Fibroblast of the aortic adventitia (primary cell): ENCODE measurements at places on chromosomes 13 and 19. TPM values are rescaled to one million over a fixed set of nuclear protein-coding genes. Genes with fewer than 3 reads are reported as not detected.
A peak's percentile ranks its signal among the peaks of the same experiment; 100 is the strongest.

DNA sequence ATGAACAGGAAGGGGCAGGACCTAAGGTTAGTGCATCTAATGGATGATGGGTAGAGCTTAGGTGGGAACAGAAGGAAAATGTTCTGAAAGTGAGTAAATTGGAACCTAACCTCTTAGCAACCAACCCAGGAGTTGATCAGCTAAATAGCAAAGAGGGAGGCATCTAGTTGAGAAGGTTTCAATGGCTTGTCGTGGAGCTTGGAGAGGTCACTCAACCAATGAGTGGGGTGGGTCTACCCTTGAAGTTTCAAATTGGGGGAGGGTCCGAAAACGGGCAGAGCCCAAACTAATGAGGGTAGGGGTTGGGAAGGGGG lies 5.7 kb upstream of the SHKBP1 start:
- no peak for DNase-seq

- no peak for DNase-seq
Observed at GRCh38 chr13:83943530-83944279, 61.4 kb upstream of the SLITRK1 start.

GRCh38 chr19:5079071-5079774 lies 110.3 kb downstream of the KDM4B start:
- no peak for DNase-seq

- peak; percentile 70 for DNase-seq
Observed at GRCh38 chr19:15337202-15337601, 4.9 kb upstream of the BRD4 start.

DNA sequence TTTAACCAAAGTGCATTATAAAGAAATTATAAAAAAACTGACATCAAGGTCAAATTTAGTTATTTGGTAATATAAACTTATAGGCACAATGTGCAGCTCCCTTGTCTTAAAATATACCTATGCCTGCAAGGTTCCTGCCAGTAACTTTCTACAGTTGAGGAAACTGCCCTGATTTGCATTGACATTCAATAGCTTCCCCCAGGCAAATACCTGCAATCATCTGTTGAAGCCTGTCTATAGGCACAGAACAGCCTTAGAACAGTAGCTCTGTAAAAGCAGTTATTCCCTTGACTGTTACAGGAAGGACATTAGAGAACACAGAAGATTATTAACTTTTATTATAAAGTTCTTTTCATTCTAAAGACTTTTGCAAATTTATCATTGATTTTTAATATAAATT lies 1239.5 kb downstream of the PCDH9 start:
- DNase-seq = no peak

DNA sequence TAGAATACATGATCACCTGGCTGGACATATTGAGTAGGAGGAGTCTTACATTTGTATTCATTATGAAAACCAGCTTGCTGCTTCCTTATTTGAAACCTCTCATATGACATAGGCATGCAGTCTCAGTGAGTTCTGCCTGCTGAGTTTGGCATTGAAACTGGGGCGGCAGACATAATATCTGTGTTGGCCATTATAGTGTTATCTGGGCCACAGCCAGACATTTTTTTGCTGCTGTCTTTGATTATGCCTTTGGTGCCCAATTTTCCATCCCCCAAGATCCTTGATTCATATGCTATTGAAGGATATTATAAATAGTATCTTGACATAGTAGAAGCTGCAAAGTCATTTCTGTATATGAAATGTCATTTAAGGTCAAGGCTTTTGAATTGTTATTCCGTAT lies 15.8 kb downstream of the FREM2 start:
- DNase-seq = no peak

GRCh38 chr13:111912991-111913760 lies 153.8 kb upstream of the SOX1 start:
- no peak for DNase-seq

DNA sequence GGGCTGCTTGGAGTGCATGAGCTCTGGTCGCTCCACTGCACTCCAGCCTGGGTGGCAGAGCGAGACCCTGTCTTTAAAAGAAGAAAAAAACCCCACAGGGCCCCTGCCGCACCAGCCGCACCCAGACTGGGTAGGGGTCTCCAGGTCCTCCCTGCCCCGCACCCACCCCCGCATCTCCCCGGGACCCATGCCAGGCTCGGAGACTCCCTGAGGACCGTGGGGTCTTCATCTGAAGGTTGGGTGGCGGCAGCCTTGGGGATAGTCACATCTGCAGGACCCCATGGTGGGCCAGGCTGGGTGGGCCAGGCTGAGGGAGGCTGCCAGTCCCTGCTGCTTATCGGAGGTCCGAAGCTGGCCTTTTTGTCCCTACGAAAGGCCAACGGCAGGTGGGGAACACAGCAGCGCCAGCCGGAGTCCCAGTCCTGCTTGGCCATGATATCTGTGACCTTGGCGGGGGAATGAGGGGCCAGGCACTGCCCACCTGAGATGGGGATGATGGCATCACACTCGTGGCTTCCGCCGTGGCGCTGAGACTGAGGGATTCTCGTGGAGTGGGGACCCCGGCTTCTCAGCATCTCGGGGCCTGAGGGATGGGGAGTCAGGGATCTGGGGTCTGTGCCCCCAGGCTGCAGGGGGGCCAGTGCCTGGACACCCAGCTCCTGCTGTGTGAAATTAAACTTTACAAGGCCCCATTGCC lies 11.1 kb downstream of the EFNA2 start:
- no peak for DNase-seq

- no peak for DNase-seq
Observed at GRCh38 chr13:45479661-45480060, 14.9 kb downstream of the COG3 start.

GRCh38 chr13:26837997-26838396 lies 77.4 kb upstream of the GPR12 start:
- DNase-seq = no peak

- peak; percentile 49 for DNase-seq
Observed at GRCh38 chr19:40596608-40597328, 4.4 kb upstream of the LTBP4 start.

DNA sequence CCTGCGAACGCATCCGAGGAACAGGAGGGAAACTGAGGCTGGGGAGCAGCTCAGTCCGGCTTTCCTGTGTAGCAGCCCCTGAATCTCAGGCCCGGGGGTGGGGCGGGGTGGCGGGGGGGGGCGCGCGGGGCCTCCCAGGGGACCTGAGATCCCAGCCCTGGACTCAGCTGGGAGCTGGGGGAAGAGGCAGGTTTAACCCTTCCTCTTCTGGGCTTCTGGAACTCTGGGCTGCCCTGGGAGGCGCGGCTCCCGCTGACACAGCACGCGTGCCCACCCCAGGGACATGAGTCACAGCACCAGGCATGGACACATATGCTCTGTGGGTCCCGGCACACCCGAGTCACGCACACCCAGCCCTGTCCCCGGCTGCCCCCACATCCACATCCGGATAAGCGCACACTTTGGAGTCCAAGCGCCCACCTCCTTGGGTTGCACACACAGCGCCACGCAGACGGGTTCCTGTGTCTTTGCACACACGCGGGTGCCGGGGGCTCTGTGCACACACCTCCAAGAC lies 3.5 kb upstream of the CIRBP start:
- DNase-seq = peak; percentile 76

GRCh38 chr19:14495672-14496028 lies 277 bp downstream of the GIPC1 start:
- no peak for DNase-seq

DNA sequence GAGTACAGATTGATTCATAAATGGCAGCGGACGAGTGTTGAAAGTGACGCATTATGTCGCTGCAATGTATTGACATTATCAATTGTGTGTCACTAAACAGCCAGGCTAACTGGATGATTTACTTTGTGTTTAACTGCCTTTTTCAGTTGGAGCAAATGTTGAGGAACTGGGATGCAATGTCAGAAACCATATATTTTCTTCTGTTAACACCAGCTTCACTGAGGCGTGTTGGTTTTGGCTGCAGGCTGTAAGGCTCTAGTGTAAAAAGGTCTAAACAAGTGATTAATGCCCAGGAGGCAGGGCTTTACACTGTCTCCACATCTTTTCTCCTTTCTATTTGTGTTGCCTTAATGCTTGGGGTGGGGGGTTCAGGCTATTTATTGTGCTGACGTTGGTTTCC lies 80.1 kb downstream of the GGACT start:
- no peak for DNase-seq

DNA sequence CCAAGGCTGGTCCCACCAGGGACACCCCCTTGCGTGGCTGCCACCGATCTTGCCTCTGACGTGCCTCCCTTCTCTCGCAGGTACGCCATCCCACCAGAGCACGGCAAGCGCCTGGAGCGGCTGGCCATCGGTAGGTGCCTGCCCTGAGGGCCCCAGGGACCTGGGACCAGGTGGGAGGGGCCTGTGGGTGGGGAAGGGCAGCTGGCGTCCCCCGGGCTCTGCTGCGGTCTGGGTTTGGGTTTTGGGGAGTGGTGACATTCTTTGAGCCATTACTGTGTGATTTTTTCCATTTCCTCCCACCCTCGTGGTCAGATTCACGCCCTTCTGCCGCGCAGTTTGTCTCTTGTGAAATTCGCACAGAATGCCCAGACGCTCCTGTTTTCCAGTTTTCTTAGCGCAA lies 102.0 kb downstream of the KDM4B start:
- no peak for DNase-seq

GRCh38 chr19:46697204-46697960 lies 19.5 kb downstream of the PRKD2 start:
- peak; percentile 51 for DNase-seq

GRCh38 chr13:70172946-70173597 lies 64.8 kb upstream of the KLHL1 start:
- no peak for DNase-seq

- no peak for DNase-seq
Observed at GRCh38 chr13:81375709-81376108, 1034.8 kb upstream of the SPRY2 start.

GRCh38 chr13:85853901-85854663 lies 54.9 kb upstream of the SLITRK6 start:
- no peak for DNase-seq

DNA sequence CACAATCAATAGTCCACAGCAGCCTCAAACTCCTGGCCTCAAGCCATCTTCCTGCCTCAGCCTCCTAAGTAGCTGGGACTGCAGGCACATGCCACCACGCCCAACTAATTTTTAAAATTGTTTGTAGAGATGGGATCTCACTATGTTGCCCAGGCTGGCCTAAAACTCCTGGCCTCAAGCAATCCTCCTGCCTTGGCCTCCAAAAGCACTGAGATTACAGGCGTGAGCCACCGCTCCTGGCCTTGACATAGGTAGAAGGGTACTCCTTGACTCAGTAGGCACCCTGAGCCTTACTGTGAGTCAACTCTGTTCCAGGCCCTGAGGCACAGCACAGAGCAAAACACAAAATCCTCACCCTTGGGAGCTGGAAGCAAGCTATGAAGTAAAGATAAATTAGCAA lies 7.8 kb downstream of the TNPO2 start:
- DNase-seq = no peak

- DNase-seq = peak; percentile 82
Observed at GRCh38 chr13:98014766-98015165, 61.3 kb downstream of the IPO5 start.

DNA sequence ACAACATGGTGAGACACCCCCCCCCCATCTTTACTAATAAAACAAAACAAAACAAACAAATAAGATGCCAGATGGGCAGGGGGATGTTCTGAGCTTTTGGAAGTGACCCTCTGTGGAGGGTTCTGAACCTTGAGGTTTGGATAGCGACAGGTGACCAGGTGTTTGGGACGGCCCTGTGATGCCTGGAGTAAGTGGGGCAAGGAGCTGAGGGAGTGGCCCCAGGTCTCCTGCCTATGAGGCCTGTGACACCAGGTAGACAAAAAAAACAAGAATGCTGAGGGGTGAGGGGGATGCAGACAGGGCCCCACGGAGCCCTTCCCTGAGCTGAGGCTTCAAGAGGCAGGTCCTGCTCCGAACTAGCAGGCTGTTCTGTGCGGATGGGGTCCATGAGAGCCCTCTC lies 9.2 kb downstream of the ADGRE2 start:
- DNase-seq = no peak

SIX5 gene
- 9.5 and 16.4 TPM in 2 replicates for total RNA-seq

FCAR gene
- not detected in 2 replicates for total RNA-seq

RNF225 gene
- not detected in 2 replicates for total RNA-seq

ZNF844 gene
- 2.0 and 11.1 TPM in 2 replicates for total RNA-seq

C1QTNF9 gene
- total RNA-seq = not detected in 2 replicates

NBEA gene
- 4.6 and 6.9 TPM in 2 replicates for total RNA-seq

ZNF253 gene
- total RNA-seq = 2.3 and 7.0 TPM in 2 replicates

ZNF793 gene
- total RNA-seq = 0.27 and 2.9 TPM in 2 replicates

ZNF135 gene
- total RNA-seq = 2.2 and 4.3 TPM in 2 replicates

PRR19 gene
- total RNA-seq = 0.90 and 1.1 TPM in 2 replicates

PLK5 gene
- total RNA-seq = not detected in 2 replicates

SRRM5 gene
- 0.09 TPM in 1 of 2 replicates, not detected in the other for total RNA-seq

RFX1 gene
- 3.4 and 3.6 TPM in 2 replicates for total RNA-seq

LMTK3 gene
- total RNA-seq = not detected in 2 replicates

OR7D2 gene
- total RNA-seq = not detected in 2 replicates

ZNF808 gene
- total RNA-seq = 13.4 and 23.6 TPM in 2 replicates
